Naive thymus-derived CD8-positive, alpha-beta T cell (primary cell): ENCODE measurements at places on chromosomes 2 and 18.

- DNase-seq: no peak
Observed at GRCh38 chr2:219406861-219407230, 11.3 kb upstream of the DES start.

GRCh38 chr2:236720974-236721540 is 151.4 kb downstream of the ACKR3 start:
- DNase-seq: no peak

DNA sequence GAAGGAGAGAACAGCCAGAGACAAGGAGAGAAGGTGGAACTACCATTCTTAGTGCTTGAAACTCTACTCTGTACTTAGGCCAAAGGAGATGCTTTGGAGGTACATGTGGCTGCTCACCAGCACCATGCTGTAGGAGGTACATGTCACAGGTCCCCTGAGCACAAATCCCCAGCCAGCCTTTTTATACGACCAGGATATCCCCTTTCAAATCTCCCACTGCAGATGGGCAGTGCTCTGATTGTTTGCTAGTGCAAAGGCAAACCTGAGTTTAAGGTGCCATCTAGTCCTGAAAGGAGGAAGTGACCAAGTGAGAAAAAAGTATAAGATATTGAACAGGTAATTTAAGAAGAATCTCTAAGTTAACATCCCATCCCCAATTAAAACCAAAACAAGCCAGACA is 17.1 kb upstream of the TTC21B start:
- no peak for DNase-seq

DNA sequence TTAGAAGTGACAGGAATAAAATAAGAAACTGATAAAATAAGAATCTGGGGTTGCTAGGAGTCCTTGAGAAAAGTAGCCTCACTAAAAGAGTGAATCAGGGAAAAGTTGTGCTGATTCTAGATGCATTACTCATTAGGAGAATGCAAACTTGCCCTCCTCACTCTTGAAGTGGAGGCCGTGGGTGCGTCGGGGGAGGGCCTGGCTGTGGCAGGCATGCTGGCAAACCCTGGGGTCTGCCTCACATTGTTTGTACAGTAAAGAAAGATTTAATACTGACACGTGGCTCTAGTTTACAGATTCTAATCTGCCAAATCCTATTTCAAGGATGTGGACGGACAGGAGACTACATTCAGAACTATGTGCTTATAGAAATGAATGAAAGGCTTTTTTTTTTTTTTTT is 41.9 kb downstream of the TANC1 start:
- no peak for DNase-seq

DNA sequence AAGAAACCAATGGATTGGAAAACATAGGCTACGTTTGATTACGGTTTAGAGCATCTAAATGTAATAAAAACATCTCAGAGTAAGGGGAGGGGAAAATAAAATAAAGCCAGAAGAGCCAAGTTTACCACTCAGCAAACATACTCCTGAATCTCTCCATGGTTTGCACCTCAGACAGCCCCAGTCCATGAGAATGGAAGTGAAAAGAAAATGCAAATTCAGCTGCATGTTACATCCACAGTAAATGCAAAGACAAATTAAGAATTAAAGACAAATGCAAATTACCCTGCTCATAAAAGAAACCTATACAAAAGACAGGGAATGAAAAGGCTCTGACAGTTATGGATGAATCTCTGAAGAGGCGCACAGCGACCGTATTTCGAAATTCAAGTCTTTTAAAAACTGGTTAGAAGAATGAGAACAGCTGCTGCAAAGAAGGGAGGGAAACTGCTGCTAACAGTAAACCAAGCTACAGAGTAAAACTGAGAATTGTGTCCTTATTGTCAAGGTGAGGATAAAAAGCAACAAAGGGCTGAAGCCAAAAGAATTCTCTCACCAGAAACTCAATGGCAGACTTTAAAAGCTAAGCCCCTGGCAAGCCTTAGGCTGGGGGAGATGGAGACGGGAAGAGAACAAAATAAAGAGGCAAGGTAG is 197.9 kb upstream of the ACVR2A start:
- DNase-seq: no peak
